ENCODE measurements at places on chromosomes 4 and X.

DNA sequence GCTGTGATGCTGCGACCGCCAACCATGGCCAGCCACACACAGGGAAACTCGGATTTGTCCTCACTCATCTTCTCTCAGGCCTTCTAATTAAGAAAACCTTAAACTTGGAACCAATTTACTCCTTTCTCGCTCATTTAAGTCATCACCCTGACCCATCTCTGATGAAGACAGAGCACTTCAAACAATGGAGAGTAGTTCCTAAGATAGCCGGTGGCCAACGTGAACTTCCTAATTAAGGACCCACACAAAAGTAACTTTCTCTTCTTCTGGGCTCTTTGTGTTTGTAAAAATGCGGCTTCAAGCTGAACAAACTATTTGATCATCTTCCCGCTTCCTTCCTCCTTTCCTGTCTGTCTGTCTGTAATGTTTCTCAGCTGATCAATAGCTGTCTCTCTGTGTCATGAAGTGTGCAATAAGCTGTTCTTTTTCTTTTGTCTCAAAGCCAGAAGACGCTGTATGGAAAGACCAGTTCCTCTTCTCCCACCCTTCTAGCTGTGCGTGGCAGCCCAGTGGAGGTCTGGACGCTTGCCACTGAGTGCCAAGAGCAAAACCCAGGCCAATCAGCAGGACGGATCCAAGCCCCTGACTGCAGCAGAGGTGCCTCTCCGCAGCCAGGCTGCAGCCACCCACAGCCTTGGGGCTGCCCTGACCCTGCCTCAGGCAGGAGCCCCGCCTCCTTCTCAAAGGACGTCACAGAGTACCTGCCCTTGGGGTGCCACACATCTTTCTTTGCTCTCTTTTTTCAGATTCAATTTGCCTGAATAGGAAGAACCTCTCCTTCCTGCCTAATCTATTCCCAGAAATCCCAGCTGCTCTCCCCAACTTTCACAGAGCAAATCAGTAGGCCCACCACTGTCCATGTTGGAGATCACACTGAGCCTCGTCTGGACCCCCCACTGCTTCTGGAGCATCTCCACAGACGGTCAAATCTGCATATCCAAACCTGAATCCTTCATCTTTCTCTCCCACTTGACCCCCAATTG, 59.3 kb downstream of the MAML3 start:
- DNase-seq = no peak

DNA sequence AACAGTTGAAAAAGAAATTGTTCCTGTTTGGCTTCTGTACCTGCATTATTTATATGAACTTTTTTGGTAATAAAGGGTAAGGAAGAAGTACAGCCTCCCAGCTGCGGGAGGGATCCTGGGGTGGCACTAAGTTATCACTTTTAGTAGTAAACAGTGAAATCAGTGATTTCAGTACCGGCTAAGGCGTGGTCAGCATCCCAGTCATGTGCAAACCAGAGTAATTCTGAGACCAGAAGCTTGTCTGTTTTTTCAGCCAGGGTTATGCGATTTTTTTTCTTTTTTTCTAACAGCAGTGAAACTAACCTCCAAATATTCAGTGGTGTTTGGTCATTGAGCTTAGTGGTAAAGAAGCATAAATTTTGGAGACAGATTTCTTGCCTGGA, 3.3 kb downstream of the EGF start:
- DNase-seq = peak; percentile 7

- DNase-seq = no peak
Observed at GRCh38 chr4:40651280-40651679, 21.6 kb upstream of the RBM47 start.

GRCh38 chrX:27600686-27601085, 10.5 kb downstream of the DCAF8L2 start:
- peak; percentile 56 for DNase-seq

GRCh38 chrX:39772057-39772832, 325.5 kb downstream of the BCOR start:
- DNase-seq = peak; percentile 74

GRCh38 chrX:134167591-134168203, 69.3 kb upstream of the CCDC160 start:
- no peak for DNase-seq

DNA sequence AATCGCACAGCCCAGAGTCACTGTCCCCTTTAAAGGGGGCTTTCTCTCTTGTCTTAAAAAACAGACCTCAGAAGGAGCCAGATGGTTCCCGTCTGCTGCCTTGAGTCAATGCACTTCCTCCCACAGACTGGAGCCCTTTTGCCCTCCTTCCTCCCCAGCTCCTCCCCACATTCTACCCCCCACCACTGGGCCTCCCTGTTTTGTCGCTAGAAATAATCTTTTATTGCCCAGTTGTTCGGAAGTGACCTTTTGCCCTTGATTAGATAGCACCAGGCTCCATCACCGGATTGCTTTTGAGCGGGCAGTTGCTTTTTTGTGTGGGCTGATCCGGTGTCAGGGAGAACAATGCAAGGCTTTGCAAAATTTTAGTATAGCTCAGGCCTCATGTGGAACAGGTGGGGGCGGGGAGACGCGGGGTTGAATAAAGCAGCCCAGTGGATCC, 47.7 kb downstream of the SPRY1 start:
- DNase-seq = peak; percentile 60

DNA sequence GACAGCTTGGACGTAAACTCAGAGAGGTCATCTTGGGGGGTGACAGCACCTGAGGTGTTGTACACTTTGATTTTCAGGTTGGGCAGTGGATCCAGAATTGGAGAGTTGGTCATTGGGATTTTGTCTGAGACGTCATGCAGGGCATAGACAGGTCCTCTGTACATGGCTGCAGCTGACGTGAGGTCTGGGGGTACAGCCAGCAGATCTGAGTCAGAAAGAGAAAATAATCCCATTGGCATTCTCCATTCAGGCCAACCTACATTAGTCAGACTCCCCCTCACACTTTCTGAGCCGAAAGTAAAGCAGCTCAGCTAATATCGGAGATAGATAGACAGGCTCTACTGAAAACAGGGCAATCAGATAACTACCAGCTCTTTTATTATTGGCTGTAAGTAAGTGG, 329.7 kb downstream of the UNC5C start:
- peak; percentile 72 for DNase-seq

DNA sequence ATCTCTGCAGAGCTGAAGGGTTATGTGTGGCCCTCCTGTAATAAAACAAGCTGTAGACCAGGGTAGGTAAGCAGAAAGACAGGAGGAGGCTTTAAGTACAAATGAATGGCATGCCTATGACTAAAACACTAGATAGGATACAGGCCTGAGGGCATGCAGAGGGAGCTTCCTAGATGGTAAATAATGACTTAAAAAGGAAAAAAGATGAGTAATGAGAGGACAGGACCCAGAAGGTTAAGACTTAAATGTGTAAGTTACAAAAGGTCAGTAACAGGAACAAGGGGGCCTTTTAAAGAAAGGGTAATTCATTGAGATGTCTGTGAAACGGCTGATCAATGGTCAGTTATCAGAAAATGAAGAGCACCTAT, 194.8 kb downstream of the SOWAHB start:
- DNase-seq = no peak

DNA sequence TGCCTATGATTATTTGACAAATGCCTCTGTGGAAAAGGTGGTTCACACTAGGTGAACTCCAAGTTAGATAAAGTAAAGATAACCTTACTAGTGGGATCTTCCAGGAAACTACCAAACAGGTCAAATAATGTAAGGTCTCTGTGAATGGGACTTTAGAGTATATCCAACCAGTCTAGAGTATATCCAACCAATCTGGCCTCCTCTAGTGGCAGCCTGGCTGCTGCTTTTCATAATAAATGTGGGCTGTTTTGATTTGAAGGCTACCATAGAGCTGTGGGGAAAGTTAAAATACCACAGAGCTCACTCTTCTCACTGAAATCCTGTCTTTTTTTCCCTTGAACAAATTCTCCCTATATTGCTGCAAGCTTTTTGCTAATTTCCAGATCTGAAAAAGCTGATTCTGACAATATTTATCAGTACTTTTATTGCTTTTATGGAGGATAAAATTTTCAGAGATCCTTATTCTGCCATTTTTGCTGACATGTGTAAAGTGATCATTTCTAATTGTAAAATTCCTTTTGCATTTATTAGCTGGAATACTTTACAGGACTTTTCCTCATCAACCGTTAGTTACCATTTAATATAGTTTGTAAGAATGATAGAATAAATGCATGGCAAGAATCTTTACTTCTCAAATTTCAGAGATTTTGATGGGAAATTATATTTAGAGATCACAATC, 111.3 kb downstream of the TET2 start:
- peak; percentile 0 for DNase-seq

DNA sequence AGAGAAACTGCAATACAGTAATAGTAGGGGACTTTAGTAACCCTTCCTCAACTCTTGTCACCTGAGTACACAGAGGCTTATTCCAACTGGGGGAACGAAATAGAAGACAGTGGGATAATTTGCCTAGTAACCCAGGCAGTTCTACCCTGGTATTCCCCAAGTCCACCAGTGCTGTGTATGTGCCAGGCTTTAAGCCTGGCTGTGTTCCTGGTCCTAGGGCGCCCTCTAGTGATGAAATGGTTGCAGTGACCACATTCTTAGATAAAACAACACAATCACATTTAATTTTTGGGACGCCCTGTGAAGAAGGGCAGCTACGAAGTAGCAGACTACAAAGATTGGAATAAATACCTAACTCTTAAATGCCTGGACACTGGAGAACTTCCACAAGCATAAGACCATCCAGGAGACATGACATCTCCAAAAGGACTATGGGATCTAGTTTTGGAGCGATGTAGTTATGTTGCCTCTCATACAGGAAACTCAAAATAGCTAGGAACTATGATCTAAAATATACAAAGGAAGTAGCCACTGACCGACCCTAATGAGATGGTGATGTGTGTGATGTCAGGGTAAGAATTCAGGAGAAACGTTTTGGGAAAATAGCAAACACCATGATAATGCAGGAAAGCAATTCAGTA, 288.5 kb upstream of the ZCCHC13 start:
- peak; percentile 61 for DNase-seq

- peak; percentile 53 for DNase-seq
Observed at GRCh38 chr4:122806981-122807679, 19.5 kb upstream of the FGF2 start.

DNA sequence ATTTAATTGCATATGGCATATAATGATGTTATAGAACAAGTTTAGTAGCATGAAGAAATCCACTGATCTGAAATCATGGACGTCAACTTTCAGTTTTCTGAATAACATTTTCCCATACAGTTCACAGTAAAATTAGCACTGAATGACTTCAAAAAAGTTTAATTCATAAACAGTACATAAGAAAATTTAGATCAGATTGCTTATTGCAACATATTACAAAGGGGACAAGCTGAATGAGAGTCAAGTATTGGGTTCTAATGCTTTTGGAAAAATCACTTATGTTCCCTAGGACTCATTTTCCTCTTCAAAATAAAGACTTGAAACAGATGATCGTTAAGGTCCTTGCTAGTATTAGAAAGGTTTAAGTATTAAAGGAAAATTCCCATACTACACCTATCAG, 898.3 kb upstream of the INTU start:
- no peak for DNase-seq
